Frontal cortex (tissue), 4 donors: ENCODE measurements at places on chromosomes 3 and 15.

GRCh38 chr15:70037292-70037640 lies 60.5 kb downstream of the TLE3 start:
- DNase-seq, result no peak

DNA sequence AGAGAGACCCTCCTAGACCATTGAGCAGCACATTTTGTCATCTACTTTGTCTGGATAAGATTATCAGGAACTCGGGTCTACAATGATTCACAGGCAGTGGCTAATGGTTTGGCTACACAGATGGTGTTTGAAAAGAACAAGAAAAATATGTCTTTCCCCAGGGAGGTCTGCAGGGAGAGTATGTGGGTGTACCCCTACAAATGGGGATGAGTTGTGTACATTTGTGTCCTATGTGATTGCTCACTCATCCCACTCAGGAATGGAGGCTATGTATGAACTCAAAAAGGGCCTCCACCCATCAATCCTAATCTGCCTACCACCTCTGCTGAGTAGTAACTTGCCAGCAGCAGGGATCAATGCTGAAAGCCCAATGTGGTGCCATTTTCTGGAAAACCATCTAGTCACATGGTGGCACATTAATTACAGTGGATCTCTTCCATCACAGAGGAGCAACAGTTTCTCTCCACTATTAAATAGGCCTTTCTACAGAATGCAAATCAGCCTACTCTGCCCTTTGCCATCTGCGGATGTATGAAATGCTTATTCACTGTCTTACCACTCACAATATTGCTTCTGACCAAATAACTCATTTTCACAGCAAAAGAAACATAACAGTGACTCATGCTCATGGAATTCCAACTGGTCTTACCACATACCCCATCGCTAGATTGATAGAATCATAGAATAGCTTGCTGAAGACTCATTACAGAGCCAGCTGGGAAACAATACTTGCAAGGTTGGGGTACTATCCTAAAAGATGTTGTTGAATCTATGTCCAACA lies 48.3 kb upstream of the TRIM42 start:
- no peak for DNase-seq

GRCh38 chr15:63544258-63545026 lies 40.0 kb downstream of the USP3 start:
- DNase-seq, result no peak

- DNase-seq, result no peak
These were observed 16.7 kb downstream of the PDIA5 start for GRCh38 chr3:123083383-123084124.

- DNase-seq, result no peak
These were observed 513.0 kb downstream of the NTRK3 start for GRCh38 chr15:87743562-87743961.

DNA sequence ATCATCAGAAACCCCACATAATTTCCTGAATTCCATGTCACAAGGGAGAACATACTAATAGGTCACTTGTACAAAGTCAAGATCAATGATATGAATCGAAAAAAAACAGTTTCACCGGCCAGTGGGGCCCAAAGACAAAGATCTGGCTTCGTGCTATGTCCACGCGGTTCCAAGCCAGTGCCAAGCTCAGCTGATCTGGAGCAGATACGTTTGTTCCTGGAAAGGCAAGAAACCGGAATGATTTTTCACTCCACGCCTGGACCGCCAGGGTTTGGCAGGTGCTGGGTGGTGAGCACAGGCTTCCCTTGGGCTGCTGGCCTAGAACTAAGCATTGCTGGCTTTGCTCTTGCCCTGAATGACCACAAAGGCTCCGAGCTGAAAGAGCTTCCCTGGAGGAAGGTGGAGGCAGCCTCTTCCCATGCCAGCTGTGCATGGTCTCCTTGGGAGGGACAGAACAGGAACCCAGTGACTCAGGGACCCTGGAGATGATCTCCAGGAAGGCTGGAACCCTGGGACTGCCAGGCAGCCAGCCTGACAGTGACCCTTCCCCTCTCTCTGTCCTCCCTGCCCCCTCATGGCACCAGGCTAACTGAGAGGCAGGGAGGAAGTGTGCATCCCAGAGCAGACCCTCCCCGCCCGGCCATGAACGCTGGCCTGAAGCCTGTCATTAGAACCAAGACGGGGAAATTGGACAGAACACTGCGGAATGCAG lies 40.9 kb downstream of the TRPM1 start:
- DNase-seq, result no peak

GRCh38 chr3:47583320-47584075 lies 4.8 kb upstream of the CSPG5 start:
- DNase-seq, result no peak

GRCh38 chr3:137041686-137042085 lies 83.9 kb downstream of the IL20RB start:
- no peak for DNase-seq

DNA sequence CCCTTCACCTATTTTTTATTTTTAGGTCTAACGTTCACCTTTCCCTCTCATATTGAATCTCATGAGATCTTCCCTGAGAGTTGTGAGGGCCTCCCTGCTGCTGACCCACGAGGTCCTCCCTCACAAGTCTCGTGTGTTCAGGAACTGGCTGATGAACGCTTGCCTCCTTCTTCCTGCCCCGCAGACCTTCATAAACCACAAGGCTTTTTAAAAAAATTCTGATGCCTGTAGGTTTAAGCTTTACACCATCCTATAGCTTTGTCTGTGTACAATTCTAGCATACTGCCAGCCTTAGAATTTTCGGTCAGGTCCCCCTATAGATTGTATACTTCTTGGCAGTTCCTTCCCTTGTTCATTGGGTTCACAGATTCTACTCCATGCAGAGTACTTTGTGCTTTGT lies 50.5 kb downstream of the CHST2 start:
- DNase-seq, result no peak

- DNase-seq, result peak; percentile 51
These were observed 149.4 kb upstream of the SLC6A11 start for GRCh38 chr3:10666621-10667020.

GRCh38 chr15:57703387-57703786 lies 3.1 kb upstream of the POLR2M start:
- no peak for DNase-seq

DNA sequence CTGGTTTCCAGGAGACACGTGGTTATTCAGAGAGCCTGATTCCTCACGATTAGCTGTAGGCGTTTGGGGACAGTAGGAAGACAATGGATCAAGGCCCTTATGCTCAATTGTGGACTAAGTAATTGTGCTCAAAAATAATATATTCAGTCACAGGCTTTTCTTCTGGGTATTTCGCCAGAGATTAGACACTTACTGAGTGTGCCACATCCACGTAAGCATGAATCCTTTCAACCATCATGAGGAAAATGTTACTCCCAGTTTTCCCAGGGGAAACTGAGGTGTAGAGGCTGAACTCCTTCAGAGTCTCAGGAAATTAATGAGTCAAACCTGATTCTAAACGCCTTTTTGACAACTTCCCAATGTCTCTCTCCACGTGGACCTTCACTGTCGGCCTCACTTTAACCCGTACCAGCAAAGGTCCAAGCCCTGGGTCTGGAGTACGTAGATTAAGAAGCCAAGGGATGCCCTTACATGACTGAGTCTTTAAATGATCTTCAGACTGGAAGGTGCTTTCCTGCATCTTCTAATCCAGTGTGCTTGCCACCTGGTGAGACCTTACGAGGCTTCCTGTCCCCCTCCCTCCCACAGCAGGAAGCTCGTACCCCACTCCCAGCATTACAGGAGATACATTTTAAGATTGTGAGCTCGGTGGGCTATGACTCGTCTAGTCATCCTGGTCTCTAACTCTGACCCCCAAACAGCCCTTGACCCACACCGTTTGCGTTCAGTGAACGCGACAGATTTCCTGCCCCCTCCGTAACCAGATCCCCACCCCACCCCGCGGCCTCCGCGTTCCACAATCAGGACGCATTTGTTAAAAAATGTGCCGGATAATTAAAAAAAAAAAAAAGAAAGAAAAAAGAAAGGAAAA lies 1.7 kb downstream of the PKM start:
- DNase-seq, result peak; percentile 23

DNA sequence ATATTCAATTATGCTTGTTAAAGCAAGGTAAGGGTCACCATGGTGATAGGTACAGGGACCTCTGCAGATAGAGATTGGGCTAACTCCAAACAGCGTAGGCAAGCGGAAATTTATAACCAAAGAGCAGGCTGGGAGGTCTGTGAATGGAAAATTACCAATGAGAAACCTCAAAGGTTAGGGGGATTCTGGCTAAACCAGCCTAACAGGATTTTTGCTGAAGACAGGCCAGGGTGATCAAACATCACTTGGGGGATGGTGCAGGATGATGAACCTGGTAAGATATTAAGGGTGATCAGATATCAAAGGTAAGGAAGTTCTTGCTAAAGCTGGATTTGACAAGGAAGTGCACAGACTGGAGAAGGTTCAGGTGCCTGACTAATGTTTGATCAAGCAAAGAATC lies 35.3 kb upstream of the SNRPN start:
- DNase-seq, result no peak

DNA sequence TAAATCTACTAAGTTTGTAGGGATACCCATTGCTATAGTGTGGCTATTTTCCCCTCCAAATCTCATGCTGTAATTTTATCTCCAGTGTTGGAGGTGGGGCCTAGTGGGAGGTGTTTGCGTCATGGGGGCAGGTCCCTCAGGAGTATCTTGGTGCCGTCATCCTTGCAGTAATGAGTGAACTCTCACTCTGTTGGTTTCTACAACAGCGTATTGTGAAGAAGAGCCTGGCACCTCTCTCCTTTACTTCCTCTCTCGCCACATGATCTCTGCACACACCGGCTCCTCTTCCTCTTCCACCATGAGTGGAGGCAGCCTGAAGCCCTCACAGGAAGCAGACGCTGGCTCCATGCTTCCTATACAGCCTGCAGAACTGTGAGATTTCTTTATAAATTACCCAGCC lies 34.0 kb upstream of the TRPM1 start:
- no peak for DNase-seq

DNA sequence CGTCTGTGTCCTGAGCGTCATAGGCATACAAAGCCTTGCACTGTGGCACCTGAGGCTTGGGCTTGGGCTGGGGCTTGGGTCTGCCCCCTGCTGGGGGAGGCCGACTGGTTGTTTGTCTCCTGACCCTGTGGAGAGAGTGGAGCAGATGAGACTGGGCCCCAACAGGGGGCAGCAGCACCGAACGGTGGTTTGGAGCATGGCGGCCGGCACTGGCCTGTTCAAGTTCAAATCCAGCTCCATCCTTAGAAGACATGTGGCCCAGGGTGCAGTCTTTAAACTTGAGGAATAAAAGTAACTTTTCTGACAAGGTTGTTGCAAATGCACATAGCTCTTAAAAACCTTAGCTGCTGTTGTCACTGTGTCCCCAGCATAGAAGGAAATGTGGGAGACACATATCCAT lies 33.3 kb downstream of the CCNB2 start:
- DNase-seq, result no peak

- peak; percentile 23 for DNase-seq
These were observed 87.8 kb downstream of the NCEH1 start for GRCh38 chr3:172622916-172623700.

- no peak for DNase-seq
These were observed 31.2 kb downstream of the PLA1A start for GRCh38 chr3:119628816-119629445.

GRCh38 chr15:65326818-65327217 lies 22.3 kb downstream of the RNU5B-1 start:
- no peak for DNase-seq

DNA sequence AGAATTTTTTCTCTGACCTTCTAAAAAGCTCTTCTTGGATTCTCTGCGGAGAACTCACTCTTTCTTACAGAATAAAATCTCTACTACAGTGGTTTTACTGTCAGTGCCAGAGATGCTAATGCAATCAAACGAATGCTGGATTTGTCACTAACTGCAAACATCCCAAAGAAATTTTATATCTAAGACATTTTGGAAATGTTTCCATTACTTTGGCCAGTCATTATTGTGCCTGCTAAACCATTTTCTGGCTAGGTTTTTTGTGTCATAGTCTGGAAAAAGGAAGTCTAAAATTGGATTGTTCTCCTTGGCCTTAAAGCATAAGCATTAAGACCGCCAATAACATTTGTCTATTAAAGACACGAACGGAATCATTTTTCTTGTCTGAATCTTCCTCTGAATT lies 54.0 kb downstream of the PLOD2 start:
- no peak for DNase-seq

DNA sequence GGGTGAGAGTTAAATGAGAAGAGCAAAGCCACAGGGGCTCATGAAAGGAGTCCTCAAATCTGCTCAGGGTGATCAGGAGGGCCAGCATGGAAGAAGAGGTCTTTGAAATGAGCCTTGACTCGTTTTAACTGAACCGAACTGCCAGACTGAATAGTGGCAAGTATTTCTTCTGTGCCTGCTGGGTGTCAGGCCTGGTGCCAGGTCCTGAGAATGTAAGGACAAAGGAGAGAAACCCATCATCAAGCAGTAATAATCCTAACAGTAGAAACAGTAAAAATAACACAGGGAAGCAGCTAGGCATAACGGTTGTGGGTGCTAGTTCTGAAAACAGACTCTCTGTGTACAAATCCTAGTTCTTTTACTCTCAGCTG lies 40.4 kb upstream of the SMAD3 start:
- no peak for DNase-seq
